ENCODE measurements at places on chromosomes 3 and 15.

DNA sequence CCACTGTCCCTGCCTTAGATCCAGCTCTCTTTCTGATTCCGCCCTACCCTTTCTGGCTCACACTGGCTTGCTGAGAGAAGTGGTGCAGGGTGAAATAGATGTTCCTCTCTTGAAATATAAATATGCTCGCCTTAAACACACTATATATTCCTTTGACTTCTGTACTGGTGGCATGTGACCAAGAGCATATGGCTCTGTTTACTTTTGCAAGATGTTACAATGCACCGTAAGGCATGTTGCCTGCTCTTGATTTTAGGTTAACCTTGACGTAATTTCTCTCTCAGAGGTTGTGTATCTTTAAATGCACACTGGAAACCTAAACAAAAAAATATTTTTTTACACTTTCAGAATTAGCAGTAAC is 749 bp downstream of the RSRC1 start:
- no peak for DNase-seq

GRCh38 chr3:76365275-76365674 is 579.9 kb upstream of the ZNF717 start:
- DNase-seq = no peak

DNA sequence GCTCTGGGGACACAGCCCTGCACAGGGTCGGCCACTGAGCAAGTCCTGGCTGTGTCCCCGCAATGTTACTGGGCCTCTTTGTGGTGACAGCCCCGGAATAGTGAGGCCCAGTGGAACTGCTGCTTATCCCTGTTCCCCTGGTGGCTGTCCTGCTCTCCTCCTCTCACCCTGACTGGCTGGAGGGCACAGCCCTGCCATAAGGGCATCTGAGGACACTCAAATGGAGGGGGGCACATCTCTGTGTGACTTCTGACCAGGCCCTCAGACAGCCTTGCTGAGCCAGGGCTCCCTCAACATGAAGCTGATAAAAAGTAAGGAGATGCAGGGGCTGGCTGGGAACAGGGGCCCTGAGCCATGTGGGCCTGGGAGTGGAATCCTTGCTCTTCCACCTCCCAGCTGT is 127.4 kb upstream of the ATP2B2 start:
- no peak for DNase-seq

DNA sequence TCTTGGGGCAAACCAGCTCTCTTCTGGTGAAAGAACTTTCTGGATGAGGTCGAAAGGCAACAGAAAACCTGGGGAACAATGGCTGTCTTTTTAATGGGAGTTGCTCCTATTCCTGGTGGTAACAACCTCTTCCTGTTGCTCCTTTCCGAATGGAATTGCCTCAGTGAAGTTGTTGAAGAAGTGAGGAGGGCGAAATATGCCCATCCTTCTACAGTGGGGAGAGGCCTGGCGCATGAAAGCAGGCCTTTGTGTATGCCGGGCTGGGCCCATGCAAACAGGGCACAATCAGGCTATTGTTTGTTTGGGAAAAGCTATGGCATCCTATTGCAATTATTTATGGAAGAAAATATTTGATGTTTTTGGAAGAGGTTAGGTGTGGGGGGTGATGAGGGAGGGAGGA is 166.9 kb downstream of the IGF1R start:
- no peak for DNase-seq

Measured in Karpas-422 (cell line).